ENCODE measurements at places on chromosomes 7 and 10. TPM values are rescaled to one million over a fixed set of nuclear protein-coding genes. Genes with fewer than 3 reads are reported as not detected.

HOXA6 gene
- total RNA-seq: 3.8 TPM

GRCh38 chr10:63866747-63867140 is 345.5 kb downstream of the REEP3 start:
- DNase-seq: no peak
- H3K27ac ChIP-seq: no peak overlapping the region
- H3K4me1 ChIP-seq: no peaks in the 10 kb centered on the region
- no peaks in the 10 kb centered on the region for H3K36me3 ChIP-seq

CALY gene
- not detected for total RNA-seq

INHBA gene
- total RNA-seq: 0.08 TPM

- no peak for DNase-seq
- no peaks in the 10 kb centered on the region for H3K36me3 ChIP-seq
- H3K27ac ChIP-seq: no peak overlapping the region
- no peaks in the 10 kb centered on the region for H3K4me1 ChIP-seq
- H3K4me3 ChIP-seq: no peak overlapping the region
These were observed 7.0 kb upstream of the PTPRE start for GRCh38 chr10:127899766-127900387.

DNA sequence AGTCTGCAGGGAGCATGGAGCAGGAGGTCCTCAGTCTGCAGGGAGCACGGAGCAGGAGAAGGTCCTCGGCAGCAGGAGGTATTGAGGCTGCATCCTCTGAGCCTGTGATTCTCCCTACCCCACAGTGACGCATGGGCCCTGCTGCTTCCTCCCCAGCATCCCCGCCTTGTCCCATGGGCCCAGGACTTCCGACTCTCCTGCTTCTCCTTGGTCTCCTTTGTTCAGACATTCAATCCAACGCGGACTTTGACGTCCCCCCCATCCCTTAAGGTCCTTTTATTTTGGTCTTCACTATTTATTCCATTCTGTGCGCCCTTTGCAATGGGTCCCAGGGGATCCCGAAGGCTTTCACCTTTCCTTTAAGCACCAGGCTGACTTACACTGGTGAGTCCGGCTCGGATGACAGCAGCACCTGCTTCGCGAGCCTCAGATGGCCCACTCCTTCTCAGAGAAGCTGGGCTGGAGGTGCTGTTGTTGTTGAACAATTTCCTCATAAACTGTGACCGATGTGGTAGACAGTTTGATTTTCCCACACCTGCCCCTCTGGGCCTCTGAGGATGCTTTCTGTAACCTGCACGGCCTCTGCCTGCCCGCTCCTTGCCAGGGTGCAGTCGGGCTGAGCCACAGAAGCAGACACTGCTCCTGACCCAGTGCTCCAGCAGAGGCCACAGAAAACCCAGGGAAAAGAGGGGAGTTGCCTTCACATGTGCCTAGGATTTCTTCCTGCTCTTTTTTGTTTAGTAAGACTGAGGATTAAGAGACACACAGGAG is 407.2 kb upstream of the SHH start:
- H3K27ac ChIP-seq: no peak overlapping the region
- H3K36me3 ChIP-seq: no peaks in the 10 kb centered on the region
- H3K4me3 ChIP-seq: no peak overlapping the region
- DNase-seq: no peak

PRF1 gene
- not detected for total RNA-seq

TFPI2 gene
- 4.3 TPM for total RNA-seq

DNA sequence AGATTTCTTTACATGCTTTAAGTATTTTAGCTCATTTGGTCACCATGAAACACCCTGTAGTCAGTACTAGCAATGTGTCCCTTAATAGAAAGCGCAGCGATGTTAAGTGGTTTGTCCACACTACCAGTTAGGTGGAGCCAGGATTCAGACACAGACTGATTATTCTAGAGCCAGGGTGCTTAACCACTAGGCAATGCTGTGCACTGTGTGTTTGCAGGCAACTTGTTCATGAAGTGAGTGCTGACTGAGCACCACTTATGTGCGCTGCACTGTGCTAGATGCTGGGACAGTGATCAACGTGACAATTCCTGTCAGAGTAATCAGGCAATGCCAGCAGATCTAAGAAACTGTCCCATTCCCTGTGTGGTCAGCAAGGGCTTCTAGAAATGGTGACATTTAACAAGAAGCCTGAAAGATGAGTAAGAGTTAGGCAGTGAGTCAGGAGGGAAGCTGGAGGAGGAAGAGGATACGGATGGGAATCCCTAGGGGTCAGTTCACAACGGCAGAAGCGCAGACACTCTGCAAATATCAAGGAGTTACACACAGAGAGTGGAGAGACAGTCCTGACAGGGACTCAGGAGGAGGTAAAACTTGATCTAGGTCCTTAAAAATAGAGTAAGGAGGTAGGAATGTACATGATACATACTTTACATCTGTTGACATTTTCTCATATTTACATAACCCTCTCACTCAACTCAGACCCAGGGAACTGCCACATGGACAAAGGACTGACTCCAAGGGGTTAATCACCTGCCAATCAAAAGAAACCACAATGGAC is 69.7 kb upstream of the EGR2 start:
- H3K4me3 ChIP-seq: no peak overlapping the region
- no peaks in the 10 kb centered on the region for H3K27me3 ChIP-seq
- no peak overlapping the region for H3K27ac ChIP-seq
- H3K4me1 ChIP-seq: no peaks in the 10 kb centered on the region
